ENCODE measurements at places on chromosomes 13 and 19.
A peak's percentile ranks its signal among the peaks of the same experiment; 100 is the strongest.

GRCh38 chr13:79442221-79442620, 36.2 kb upstream of the RBM26 start:
- peak; percentile 34 for DNase-seq

DNA sequence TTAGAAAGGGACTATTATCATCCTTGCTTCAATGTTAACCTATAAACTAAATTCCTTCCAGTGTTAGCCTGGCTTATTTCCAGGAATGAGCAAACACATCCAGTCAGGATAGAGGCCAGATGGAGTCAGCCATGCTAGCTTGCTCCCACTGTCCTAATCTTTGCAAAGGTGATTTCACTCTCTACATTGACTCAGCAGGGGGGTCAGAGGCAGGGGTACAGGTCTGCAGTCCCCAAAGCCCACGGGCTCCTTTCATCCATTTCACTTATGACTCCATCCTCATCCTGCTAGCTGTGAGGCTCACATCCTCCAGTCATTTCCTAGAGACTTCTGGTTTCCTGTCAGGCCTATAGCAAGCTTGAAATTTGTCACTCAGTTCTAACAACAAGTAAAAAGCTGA, 63.4 kb upstream of the CEACAM8 start:
- peak; percentile 3 for DNase-seq

DNA sequence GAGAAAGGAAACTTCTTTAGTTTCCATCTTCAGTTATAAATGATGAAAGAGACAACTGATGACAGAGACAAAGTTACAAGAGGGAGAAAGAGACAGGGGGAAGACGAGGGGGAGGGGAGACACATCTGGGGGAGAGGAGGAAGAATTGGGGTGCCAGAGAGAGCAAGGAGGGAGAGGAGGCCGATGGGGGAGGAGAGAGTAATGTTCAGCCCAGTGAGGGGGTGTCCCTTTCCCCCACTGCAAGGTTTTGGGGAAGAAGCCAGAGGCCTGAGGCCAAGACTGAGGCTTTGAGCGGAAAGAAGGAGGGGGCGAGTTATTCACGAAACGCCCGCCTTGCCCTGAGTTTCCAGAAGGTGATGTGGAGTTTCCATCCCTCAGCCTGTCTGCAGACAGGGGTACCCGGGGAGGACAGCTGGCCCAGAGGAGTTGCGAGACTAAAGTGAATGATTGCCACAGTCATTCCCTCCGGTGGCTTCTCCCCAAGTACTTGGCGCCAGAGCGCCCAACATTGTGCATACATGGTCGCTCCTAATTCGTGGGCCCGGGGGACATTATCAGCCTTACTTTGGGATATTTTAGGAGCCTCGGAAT, 558 bp upstream of the PPAN start:
- DNase-seq: no peak

- no peak for DNase-seq
Observed at GRCh38 chr19:45958769-45959516, 14.7 kb downstream of the NOVA2 start.

DNA sequence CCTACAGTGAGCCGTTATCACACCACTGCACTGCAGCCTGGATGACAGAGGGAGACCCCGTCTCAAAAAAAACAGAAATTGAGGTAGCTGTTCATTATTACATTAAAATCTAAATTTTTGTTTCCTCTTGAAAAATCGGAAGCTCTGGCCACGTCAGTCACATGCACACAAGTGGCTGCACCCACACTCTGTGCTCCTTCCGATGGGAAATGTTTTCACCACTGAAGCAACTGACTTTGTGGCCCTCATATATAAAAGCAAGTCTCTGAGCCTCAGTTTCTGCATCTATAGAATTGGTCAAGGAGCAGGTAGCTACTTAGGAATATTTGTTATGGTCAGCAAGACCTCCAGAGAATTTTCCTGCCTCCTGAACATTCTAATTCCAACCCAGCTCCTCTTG, 4.5 kb downstream of the LRRC25 start:
- no peak for DNase-seq

- DNase-seq: no peak
Observed at GRCh38 chr19:40688309-40688708, 2.1 kb downstream of the NUMBL start.

DNA sequence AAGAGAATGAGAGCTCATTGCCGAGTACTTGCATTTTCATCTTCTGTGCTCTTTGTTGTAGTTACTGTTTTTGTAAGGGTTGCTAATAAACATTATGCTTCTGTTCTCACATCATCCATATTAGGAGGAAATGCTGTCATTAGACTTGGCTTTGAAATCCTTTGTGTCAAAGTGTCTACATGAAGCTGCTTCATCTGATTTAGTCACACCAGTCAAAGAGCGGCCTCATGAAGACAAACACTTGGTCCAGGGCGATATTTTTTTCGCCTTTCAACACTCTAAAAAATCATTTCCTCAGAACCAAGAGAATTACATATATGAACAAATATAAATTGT, 105.0 kb downstream of the SPRY2 start:
- peak; percentile 25 for DNase-seq

GRCh38 chr13:36918246-36919131, 1.5 kb downstream of the SMAD9 start:
- peak; percentile 23 for DNase-seq

GRCh38 chr19:6718741-6719539, 1.5 kb downstream of the C3 start:
- peak; percentile 7 for DNase-seq

DNA sequence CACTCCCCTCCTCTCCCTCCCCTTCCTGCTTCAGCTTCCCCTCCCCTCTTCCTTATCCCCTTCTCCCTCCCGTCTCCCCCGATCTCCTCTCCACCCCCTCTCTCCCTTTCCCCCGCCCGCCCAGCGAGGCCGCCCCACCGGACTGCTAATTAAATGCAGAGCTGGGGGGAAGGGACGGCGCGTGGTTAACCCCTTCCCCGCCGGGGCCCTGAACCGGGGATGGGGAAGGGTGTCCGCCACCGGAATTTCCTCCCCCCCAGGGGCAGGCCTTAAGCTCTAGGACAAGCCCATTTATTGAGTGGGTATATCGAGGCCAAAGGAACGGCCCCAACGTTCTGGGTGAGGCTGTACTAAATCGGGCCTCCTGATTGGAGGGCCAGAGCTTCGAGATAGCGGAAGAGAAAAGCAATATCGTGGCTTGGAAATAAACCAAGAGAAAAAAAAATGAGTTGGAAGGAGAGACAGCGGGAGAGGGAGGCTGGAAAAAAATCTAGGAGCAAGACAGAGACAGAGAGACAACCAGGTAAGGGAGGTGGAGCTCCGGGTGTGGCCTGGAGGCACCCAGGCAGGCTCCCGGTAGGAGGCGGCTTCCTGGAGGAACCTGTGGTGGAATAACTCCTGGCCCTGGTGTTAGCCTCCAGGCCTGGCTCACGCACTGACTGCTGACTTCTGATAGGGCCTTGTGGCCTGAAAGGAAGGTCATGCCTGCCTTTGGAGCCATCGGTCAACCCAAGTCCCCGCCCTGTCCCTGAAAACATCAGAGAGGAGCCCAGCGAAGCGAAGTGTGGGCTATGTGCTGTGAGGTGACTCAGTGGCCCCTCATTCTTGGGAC, 11.6 kb upstream of the JUND start:
- DNase-seq: peak; percentile 84

DNA sequence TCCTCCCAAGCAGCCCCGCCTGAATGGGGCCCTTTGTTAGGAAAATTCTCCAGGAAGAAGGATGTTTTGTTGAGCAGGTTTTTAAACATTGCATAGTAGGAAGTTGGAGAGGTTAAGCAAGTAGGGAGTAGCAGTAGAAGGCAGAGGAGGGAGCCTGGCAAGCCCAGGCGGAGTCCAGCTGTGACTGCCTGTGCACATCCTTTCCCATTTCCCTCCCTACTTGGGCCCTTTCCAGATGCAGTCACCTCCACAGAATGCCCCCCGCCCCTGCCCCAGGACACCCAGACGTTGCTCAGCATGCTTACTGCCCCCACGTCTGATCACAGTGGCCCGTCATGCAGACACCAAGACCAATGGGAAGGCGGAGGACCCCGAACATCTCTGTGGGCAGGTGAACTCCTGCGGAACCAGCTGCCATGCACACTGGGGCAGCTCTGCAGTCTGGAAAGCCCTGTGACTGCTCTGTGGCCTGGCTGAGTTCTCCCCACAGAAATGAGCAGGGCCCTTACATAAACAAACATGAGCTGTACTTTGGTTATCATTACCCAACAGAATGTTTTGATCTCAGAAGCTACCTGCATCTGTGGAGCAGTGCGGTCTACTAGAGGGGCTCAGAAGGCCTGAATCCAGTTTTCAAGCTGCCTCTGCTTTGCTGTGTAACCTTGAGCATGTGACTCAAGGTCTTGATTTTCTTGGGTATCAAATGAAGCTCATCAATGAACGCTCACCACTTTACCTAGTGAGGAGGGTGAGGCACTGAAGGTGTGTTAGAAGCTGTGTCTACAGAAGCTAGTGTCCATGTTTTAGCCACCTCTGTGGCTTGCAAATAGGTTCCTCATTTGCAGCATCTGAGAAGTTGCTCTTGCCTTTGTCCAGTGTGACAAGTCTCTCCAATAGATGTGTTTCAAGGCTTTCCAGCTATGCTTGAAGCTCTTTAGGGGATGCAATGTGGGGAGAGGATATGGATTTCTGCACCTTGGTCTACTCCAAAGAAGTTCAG, 84.2 kb downstream of the TNFRSF19 start:
- peak; percentile 81 for DNase-seq

DNA sequence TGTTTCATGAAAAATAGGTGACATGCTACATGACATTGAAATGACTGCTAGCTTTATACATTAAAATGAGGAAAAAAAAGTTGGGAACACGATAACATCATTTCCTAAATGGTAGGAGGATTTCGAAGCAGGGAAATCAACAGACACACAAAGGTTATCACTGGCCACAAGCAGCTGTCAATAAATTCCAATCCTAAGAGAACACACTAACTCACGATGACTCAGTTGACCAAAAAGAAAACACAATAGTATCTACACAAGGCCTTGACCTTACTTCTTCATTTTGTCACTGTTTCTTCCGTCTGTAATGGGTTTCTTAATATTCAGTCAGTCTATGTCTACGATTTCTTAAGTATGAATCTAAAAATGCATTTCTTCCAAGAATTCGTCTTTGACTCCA, 36.5 kb downstream of the STARD13 start:
- DNase-seq: peak; percentile 83

- no peak for DNase-seq
Observed at GRCh38 chr19:4624733-4625362, 14.5 kb upstream of the TNFAIP8L1 start.

DNA sequence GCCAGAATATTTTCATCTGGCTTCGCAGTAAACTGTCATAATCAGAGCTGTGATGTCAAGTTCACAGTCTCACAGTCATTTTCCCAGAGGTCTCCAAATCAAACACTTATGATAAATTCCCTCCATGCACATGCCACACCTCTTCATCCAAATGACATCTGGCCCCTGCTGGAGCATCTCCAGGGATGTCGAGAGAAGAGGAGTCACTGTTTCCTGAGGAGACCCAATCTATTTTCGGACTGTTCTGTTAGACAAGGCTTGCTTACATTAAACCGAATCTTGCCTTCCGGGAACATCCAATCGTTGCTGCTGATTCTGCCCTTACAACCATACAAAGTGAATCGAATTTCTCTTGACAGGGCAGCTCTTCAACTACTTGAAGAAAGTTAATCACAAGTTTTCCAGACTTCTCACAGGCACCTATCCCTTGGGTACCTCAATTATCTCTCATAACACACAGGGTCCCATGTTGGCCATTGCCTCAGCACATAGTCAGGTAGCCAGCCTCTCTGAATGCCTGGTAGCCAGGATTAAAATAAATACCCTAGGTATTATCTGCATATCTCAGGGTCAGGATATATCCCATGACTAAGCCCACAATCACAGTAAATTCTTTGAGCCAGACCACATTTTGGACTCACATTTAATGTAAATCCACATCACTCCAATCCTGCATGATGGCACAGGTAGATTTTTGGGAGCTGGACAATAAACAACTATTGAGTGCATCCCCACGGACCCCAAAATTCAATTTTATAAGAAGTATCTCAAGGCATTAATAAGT, 182.5 kb downstream of the ABCC4 start:
- no peak for DNase-seq

DNA sequence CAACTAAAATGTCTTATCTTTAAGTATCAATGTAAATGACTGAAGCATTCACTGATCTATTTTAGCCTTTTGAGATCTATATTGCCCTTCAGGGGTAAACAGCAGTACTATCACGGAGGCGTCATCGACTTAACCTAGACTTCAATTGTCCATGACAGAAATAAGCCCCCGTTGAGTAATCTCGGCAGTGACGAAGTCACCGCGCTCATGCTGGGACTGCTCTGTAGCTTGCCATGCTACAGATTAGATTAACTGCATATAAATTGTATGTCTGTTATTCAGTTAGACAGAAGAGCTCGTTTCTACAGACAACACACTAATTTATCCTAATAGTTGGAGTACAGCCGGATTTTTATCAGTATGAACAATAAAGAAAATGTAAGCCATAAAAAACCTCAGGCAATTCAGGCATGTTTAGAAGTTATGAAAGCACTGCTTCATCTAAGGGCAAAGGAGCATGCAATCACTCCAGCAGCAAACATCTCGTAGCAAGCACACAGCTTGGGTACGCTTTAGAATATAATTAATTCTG, 56.6 kb downstream of the TUBGCP3 start:
- no peak for DNase-seq

GRCh38 chr19:44728178-44728577, 20.3 kb upstream of the BCL3 start:
- no peak for DNase-seq

DNA sequence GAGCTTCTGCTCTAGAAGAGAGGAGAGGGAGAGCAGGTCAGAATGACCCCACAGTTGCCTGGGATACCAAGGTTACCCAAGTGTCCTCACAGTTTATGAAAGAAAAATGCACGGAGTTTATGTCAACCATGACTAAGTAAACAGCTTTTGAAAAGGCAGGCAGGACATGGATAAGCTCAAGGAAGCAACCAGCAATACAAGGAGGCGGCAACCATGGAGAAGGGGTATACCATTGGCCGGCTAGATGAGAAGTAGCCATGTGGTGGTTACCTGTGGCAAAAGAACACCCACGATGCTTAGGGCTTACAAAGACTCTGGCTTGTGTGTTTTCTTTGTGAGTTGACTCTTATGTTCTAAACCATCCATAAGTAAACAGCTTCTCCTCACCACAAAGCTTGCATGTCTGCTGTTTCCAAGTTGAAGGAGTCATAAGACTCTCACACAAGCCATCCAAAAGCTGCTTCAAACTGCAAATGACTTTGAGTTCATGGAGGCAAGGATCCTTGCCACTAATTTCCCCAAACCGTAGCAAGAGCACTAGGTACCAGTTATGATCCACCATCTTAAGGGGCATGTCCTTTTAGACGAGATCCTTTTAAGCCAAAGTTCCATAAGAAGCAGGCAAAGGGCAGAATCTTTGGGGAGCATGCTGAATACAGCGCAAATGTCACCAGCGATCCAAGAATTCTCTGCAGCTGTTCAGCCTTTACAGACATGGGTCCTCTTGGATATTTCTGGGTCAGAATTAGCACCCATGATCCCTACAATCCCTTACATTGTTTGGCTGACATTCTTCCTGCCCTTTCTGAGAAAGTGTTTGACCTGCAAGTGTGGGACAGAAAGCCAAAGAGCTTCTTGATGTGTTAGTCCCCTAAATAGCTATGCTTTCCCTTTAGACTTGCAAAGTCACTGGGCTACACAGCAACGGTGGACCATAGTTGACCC, 74.8 kb upstream of the IPO5 start:
- DNase-seq: no peak

GRCh38 chr13:48890391-48890790, 85.3 kb upstream of the FNDC3A start:
- no peak for DNase-seq
